Stimulated activated CD4-positive, alpha-beta T cell treated with anti-CD3 and anti-CD28 coated beads, Interleukin-15, amount 100 ng/mL, for 24 hours (primary cell): ENCODE measurements at places on chromosomes 6 and 20.
A peak's percentile ranks its signal among the peaks of the same experiment; 100 is the strongest.

- DNase-seq = no peak
Observed at GRCh38 chr6:13076575-13076974, 251.8 kb downstream of the TBC1D7 start.

DNA sequence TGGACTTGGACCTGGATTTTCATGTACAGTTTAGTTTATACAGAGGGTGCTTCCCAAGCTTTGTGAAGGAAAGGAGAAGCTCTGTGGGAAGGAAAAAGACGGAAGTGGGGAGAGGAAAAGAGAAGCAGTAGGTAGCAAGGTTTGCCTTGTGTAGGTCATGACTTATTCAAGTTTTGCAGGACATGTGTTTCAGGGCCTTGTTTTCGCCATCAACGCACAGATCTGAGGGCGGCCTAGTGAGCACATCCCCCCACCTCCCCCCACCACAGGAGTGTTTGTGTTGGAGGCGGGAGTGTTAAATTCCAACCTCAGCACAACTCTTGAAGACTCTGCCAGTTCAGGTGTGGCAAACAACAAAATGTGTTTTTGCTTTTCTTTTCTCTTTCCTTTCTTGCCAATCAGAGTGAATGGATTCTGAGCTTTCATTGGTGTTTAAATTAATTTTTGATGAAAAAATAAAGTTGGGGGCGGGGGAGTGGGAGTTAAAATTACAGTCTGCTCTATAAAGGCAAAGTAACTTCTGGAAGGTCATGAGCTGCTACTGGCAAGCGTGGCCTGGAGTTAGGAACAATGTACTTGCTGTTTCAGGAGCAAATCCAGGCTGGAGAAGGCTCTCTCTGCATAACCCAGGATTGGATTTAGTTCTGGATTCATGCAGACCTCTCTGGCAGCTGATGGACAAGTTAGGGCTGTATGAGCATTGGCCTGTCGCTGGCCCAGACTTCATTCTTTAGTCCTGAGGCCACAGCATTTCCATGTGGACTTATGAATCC is 338.5 kb downstream of the CD83 start:
- no peak for DNase-seq

- peak; percentile 39 for DNase-seq
Observed at GRCh38 chr6:136510299-136510698, 39.9 kb downstream of the MAP7 start.

GRCh38 chr20:41507851-41508250 is 110.3 kb downstream of the CHD6 start:
- no peak for DNase-seq

GRCh38 chr20:34369265-34369664 is 6.2 kb downstream of the ITCH start:
- no peak for DNase-seq

DNA sequence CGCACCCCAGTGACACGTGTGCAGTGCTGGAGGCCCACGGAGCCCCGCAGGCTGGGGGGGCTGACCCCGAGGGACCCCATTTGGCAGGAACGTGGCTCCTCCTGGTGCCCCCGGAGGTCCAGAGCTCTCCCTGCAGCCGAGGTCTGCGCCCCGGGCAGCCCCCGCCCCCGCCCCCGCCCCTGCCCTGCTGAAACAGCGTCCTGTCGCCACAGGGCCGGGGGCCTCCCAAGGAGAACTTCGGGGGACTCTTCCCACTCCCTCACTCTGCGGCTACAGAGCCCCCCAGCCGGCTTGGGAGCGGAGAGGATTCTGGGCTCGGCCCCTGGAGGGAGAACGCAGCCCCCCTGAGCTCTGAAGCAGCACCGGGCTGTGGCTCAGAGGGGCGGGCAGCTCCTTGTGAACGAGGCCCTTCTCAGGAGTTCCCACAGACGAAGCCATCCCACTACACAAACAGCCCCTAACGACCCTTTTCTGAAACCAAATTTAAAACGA is 115.2 kb downstream of the DLL1 start:
- no peak for DNase-seq

DNA sequence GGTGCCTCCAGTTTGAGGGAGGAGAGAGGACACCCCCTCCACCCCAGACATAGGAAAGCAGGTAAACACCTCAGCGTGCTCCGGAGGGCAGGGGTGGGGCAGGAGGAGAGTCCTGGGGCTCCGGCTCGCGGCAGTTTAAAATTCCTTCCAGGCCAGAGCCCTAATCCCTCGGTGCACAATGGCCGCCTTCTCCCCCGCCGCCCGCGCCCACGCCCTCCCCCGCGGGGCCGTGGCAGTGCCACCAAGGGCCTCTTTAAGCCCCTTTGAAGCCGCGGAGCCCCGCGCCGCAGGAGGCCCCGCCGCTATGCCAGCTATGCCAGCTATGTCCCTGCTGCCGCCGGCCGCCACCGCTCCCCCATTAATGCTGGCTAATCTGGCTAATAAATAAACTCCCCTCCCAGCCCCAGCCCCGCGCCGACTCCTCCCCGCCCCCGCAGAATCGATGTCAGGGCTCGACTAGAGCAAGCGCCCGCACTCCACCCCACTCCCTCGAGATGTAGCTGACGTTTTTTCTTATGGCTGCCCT is 125.1 kb downstream of the MRPL14 start:
- DNase-seq = peak; percentile 9

DNA sequence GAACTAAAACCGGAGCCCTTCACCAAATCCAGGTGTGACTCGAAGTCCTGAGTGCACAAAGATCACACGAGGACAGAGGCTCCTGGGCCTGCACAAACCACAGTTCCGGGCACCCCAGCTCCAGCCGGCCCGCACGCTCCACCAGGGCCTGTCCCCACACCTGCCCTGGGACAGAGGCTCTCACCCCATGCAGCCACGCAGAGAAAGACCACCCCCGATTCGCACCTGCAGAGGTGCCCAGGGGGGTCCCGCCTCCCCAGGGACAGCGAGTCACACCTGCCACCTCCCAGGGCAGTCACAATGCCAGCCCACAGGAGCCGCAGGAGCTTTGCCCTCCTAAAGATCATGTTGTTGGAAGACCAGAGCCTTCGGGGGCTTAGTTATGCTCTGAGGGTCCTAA is 25.4 kb upstream of the MRGBP start:
- no peak for DNase-seq

DNA sequence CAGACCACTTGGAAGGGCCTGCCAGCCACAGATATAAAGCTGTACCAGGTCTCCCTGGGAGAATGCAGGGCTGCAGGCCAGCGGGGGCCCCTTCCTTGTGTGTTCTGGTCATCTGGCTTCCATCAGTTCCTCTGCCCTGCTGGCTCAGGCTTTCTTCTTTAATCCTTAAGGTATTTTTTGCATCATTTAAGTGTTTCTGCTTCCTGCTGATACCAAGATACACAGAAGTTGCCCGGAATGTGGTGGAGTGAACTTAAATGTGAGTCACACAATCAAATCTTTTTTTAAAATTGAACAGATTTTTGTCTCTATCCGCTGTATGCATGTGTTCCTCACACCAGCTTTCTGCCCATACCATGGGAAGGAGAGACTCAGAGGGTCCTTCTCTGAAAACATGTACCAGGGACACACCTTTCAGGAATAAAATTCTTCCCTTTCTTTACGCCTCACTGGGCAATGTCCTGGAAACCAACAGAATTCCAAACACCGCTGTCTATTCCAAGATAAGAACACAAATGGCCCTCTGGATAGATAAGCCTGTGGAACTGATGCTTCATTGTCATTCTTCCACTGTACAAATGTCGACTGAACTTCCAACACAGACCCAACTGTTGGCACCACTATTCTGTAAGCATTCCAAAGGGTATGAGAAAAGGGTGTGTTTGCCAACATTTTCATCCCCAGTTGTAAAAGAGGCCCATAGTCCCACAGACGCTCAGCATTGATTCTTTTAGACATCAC is 206.2 kb upstream of the MYLIP start:
- no peak for DNase-seq

- no peak for DNase-seq
Observed at GRCh38 chr6:20243288-20243687, 31.0 kb upstream of the MBOAT1 start.

DNA sequence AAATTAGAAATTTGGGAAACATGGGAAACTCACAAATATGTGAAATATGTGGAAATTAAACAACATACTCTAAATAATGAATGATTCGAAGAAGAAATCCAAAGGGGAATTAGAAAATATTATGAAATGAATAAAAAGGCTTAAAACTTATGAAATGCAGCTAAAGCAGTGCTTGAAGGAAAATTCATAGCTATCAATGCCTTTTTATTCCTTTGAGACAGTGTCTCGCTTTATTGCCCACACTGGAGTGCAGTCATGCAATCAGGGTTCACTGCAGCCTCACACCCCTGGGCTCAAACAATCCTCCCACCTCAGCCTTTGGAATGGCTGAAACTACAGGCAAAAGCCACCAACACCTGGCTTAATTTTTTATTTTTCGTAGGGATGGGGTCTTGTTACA is 7.9 kb upstream of the TGIF2 start:
- no peak for DNase-seq

GRCh38 chr20:11172881-11173280 is 499.1 kb upstream of the JAG1 start:
- DNase-seq = no peak

GRCh38 chr6:28903686-28904085 is 20.1 kb downstream of the TRIM27 start:
- no peak for DNase-seq

- DNase-seq = no peak
Observed at GRCh38 chr6:93575495-93576267, 156.3 kb upstream of the EPHA7 start.

DNA sequence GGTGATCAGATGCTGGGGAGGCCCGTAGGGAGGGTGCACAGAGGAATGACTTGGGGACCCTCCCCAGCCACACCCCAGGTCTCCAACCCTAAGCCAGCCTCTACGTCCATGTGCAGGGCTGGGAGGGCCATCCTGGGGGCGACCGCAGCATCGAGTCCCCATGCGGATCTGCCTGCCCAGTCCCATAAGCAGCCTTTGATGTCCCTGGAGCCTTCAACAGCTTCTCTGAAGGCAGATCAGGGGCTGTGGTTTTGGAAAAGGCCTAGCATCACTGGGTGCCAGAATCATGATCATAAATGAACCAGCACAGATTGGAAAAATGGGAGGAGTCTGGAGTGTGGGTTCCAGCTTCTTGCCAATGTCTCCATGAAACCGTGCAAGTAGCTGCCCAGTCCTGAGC is 22.9 kb downstream of the TOX2 start:
- no peak for DNase-seq

DNA sequence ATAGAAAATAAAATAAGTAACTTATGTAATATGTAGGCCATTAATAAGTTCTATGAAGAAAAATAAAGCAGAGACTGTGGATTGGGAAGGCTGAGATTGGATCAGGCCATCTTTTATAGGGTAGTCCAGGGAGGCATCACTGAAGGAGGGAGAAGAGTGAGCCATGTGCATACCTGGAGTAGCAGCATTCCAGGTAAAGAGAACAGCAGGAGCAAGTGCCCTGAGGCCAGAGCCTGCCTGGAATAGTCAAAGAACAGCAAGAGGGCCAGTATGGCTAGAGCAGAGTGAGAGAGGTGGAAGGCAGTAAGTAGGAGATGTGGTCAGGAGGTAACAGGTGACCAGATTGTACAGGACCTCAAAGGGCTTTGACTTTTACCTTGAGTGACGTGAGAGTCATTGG is 112.1 kb downstream of the EPM2A start:
- DNase-seq = no peak

DNA sequence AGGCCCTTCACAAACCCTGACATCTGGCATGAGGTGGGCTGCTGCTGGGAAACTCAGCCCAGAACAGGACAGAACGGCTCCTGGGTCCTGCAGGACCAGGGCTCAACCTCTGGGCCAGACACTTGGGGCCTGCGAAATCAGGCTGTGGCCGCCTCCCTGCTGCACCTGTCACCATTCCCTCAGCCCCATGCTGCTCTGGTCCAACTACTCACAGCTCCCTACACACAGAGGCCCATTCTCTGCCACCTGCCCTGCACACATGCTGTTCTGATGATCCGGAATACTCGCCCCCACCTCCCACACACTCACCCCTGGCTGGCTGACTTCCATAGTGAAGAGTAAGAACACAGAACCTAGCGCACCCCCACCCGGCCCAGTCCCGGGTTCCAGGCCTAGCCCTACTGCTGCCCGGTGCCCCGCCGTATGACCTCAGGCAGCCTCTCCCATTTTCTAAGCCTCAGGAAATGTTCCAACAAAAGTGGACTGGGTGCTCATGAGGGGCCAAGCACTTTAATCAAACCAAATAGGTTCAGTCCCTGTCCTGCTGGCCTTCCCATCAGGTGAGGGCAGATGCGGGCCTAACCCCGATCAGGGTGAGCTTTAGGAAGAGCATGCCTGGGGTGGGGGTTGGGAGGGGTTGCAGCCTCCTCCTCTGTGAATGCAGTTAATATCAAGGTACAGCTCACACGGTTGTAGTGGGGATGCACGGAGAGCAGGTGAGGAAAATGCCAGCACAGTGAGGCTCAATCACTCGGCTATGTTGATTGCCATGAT is 3.9 kb downstream of the PEDS1 start:
- no peak for DNase-seq

- DNase-seq = no peak
Observed at GRCh38 chr6:116887168-116887567, 10.1 kb downstream of the RFX6 start.

DNA sequence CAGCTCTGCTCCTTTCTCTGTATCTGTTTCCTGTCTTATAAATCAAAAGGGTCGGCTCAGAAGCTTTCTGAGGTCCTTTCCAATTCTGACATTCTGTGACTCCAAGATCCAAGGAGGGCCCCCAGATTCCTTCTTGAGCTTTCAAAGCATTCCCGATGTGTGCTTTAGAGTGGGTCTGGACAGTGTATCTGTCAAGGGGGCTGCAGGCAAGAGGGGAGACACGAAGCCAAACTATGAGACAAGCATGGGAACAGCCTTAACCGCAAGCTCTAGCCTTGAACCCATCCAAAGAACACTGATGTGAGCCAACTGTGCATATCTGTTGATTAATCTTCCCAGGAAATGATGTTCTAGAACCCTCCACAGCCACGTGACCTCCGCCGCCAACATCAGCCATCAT is 73.8 kb downstream of the TSHZ2 start:
- no peak for DNase-seq

DNA sequence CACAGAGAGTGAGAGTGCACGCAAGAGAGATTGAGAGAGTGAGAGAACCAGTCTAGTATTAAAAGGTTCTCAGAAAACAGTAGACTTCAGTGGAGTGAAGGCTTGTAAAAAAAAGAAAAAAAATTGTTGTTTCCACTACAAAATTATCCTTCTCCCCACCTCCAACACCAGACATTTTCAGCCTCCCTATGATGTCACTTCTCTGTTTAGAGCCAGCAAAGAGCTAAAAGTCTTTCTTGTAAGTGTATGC is 77.8 kb downstream of the BACH2 start:
- no peak for DNase-seq

GRCh38 chr6:31462964-31463870 is 34.7 kb upstream of the MICB start:
- peak; percentile 91 for DNase-seq

- DNase-seq = no peak
Observed at GRCh38 chr6:69084746-69085335, 449.8 kb downstream of the ADGRB3 start.

- peak; percentile 82 for DNase-seq
Observed at GRCh38 chr6:45830441-45831139, 185.1 kb downstream of the CLIC5 start.

DNA sequence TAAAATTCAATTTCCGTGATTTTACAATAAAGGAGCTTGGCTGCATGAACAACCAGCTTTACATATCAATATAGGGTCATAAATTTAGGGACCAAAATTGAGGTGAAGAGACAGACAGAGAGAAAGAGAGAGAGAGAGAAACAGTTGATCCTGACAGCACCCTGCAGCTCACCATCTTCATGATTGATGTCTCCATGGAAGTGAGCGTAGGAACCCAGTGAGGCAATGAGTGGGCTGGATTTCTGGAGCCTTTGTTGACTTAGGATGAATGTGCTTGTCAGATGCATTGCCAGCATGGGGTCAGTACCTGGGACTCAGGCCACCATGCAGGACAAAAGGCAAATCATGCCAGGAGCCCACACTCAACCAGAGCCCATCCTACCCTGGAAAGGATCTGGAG is 165.1 kb upstream of the SYNDIG1 start:
- no peak for DNase-seq
